ENCODE measurements at places on chromosomes 5 and 9. TPM values are rescaled to one million over a fixed set of nuclear protein-coding genes. Genes with fewer than 3 reads are reported as not detected.

DNA sequence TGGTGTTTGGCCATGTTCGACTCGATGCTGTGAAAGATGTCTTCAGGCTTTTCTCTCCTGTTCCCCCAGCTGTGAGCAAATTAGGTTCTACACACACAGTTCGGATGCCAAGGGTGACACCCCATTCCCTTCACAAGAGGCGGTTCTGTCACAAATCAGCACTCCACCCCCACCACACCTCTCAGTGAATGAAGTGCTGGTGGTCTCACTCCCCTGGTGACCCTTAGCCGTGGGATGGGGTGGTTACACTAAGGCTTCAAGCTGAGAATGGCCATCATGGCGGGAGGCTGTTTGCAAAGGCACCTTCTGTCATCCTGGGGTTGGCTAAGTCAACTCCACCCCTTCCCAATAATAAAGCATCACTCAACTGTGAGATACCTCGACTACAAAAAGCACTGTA lies 26.4 kb downstream of the AMBP start:
- no peak overlapping the region for H3K4me3 ChIP-seq
- no peaks in the 10 kb centered on the region for H3K4me1 ChIP-seq
- DNase-seq = peak; percentile 7
- H3K36me3 ChIP-seq = no peaks in the 10 kb centered on the region
- no peak overlapping the region for H3K27ac ChIP-seq
- H3K27me3 ChIP-seq = no peaks in the 10 kb centered on the region

DNA sequence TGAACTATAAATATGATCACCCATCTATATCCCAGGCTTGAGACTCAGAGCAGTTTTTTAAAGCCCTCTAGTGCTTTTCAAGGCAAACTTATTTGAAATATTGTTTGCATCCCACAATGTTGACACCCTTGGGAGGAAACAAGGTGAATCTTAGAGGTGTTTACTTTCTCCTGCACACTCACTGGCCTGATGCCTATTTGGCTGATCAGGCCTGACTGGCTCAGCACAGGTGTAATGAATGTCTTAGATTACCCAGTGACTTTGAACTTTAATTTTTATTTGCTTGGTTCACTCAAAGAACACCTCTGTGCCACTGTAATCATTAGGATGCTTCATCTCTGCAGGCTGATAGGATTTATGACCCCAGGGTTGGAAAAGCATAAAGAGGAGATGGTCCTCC lies 158.3 kb downstream of the KCTD16 start:
- no peak overlapping the region for H3K4me3 ChIP-seq
- DNase-seq = no peak

The ARHGEF37 gene
- total RNA-seq = 1.1 TPM

DNA sequence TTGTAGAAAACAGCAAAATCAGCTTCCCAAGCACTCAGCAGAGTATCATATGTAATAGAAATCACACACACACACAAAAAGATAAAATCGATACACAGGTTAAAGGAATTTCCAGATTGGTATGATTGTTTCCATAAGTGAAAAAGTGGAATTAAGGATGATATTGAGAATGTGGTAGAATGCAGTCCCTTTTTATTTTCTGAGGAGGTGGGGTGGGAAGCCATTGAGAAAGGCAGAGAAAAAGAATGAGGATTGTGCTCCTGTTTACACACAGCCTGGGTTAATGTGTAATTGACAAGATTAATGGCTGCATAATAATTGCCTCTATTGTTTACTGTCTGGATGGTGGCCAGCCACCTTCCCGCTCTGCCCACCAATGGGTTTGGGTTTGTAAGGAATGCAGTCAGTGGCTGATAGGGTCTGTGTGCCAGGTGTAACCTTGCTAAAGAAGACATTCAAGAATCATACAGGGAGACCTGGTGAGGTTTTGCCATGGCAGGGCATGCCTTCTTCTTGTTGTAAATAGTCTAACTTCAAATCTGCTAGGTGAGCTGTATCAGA lies 177.2 kb upstream of the MAP3K1 start:
- H3K4me3 ChIP-seq = no peak overlapping the region
- H3K4me1 ChIP-seq = peaks cover 2% of the 10 kb centered on the region
- H3K36me3 ChIP-seq = no peaks in the 10 kb centered on the region
- DNase-seq = no peak
- peaks cover 2% of the 10 kb centered on the region for H3K27me3 ChIP-seq
- no peak overlapping the region for H3K27ac ChIP-seq

- DNase-seq = no peak
- no peaks in the 10 kb centered on the region for H3K36me3 ChIP-seq
- H3K4me3 ChIP-seq = no peak overlapping the region
- no peaks in the 10 kb centered on the region for H3K4me1 ChIP-seq
- peaks cover 6% of the 10 kb centered on the region for H3K27me3 ChIP-seq
- H3K27ac ChIP-seq = no peak overlapping the region
Measured at GRCh38 chr9:76999261-76999660, 20.2 kb upstream of the FOXB2 start.

The SUSD3 gene
- 69.6 TPM for total RNA-seq

GRCh38 chr5:124438026-124438902 lies 308.2 kb downstream of the ZNF608 start:
- no peak for DNase-seq
- no peaks in the 10 kb centered on the region for H3K36me3 ChIP-seq
- no peak overlapping the region for H3K4me3 ChIP-seq
- no peaks in the 10 kb centered on the region for H3K4me1 ChIP-seq
- H3K27ac ChIP-seq = no peak overlapping the region

GRCh38 chr9:77811832-77812231 lies 163.7 kb upstream of the GNA14 start:
- peaks cover 41% of the 10 kb centered on the region for H3K36me3 ChIP-seq
- no peak overlapping the region for H3K4me3 ChIP-seq

GRCh38 chr9:78905986-78906755 lies 609.2 kb downstream of the PSAT1 start:
- H3K27me3 ChIP-seq = no peaks in the 10 kb centered on the region
- no peak for DNase-seq
- H3K27ac ChIP-seq = no peak overlapping the region
- H3K4me1 ChIP-seq = no peaks in the 10 kb centered on the region
- H3K4me3 ChIP-seq = no peak overlapping the region
- no peaks in the 10 kb centered on the region for H3K36me3 ChIP-seq

- no peak overlapping the region for H3K4me3 ChIP-seq
- H3K27me3 ChIP-seq = no peaks in the 10 kb centered on the region
- H3K36me3 ChIP-seq = no peaks in the 10 kb centered on the region
- DNase-seq = no peak
- no peaks in the 10 kb centered on the region for H3K4me1 ChIP-seq
Measured at GRCh38 chr9:3043369-3043768, 199.5 kb upstream of the PUM3 start.

DNA sequence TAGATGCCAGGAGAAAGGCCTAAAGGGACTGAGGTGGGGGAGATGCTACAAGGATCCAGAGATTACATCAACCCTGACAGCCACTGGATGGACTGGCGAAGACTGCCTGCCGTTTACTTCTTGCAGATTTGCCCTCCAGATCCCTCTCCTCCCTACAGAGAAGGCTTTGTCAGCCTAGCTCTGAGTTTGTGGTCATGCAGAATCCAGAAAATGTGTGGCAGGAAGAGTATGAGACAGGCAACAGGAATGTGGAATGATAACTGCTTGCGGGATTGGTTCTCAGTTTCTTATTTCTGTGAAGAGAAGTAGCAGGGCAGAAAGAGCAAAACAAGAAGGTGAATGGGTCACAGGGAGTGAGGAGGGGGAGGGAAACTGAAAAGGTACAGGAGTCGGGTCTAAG lies 129.6 kb downstream of the TLE1 start:
- no peak for DNase-seq
- no peaks in the 10 kb centered on the region for H3K36me3 ChIP-seq
- H3K4me1 ChIP-seq = no peaks in the 10 kb centered on the region
- no peaks in the 10 kb centered on the region for H3K27me3 ChIP-seq
- H3K27ac ChIP-seq = no peak overlapping the region

The VCAN gene
- total RNA-seq = 0.20 TPM

DNA sequence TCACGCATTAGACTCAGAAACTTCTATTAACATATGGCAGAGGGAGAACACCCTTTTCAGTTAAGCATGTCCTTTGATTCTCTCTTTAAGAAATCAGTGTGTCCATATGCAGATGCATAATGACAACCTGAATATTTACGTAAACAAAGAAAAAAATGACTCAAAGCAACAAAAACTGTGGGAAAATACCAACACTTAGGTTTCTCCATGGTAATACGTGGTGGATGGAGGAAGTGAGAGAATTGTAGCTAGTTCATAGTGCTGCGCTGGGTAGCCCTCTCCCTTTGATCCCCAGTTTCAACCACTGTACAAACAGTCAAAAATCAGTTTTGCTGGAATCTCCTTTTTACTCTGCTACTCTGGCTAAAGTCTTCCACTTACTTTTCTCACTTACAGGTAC lies 2.0 kb upstream of the MAP3K1 start:
- peak overlapping the region; percentile 36 for H3K27ac ChIP-seq
- peaks cover 3% of the 10 kb centered on the region for H3K27me3 ChIP-seq
- peaks cover 15% of the 10 kb centered on the region for H3K36me3 ChIP-seq
- H3K4me3 ChIP-seq = peak overlapping the region; percentile 86
- H3K4me1 ChIP-seq = peaks cover 30% of the 10 kb centered on the region

DNA sequence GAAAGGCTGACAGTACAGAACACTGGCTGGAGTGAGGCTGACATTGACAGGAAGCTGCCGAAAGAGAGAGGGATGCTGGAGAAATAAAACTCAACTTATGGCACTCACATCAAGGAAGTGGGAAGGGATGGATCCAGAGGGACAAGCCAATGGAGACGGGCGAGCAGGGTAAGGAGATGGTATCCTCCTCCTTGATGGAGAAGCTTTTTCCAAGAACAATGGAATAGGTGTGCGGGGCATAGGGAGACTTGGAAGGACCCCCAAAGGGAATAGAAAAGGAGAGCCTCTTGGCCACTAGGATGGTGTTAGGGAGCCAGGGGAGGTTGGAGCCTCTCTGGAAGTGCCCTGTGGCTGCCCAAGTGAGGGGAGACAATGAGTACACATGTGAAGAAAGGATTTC lies 58.4 kb upstream of the GRHPR start:
- H3K27me3 ChIP-seq = no peaks in the 10 kb centered on the region
- H3K36me3 ChIP-seq = peaks cover 2% of the 10 kb centered on the region
- H3K4me1 ChIP-seq = no peaks in the 10 kb centered on the region
- DNase-seq = no peak
- H3K4me3 ChIP-seq = no peak overlapping the region

- H3K4me3 ChIP-seq = peak overlapping the region; percentile 97
- peaks cover 65% of the 10 kb centered on the region for H3K4me1 ChIP-seq
- H3K27ac ChIP-seq = peak overlapping the region; percentile 95
- DNase-seq = no peak
- no peaks in the 10 kb centered on the region for H3K27me3 ChIP-seq
Measured at GRCh38 chr5:176535664-176536131, 1.5 kb downstream of the RNF44 start.

- DNase-seq = no peak
- peaks cover 6% of the 10 kb centered on the region for H3K27me3 ChIP-seq
- no peak overlapping the region for H3K27ac ChIP-seq
- H3K4me1 ChIP-seq = peaks cover 5% of the 10 kb centered on the region
- H3K4me3 ChIP-seq = no peak overlapping the region
- H3K36me3 ChIP-seq = no peaks in the 10 kb centered on the region
Measured at GRCh38 chr9:125376261-125377226, 114.9 kb downstream of the GAPVD1 start.

The CENPH gene
- total RNA-seq = 41.8 TPM

DNA sequence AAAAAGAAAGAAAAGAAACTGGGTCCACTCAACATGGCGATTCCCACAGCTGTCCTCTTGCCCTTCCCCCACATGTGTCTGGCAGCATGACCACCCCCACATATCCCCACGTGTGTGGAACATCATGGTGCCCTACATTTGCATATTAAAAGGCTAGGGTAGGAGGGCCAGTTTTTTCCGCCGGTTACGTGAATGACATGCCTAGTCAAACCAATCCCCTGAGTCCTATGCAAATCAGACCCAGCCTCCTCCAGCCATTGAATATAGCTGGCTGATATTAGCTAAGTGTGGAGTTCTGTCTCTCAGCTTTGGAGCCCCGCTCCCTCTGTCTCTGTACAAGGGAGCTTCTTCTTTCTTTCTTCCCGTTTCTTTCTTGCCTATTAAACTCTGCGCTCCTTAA lies 33.0 kb upstream of the CCDC112 start:
- DNase-seq = no peak
- no peaks in the 10 kb centered on the region for H3K36me3 ChIP-seq
- H3K27me3 ChIP-seq = peaks cover 34% of the 10 kb centered on the region
- H3K4me1 ChIP-seq = peaks cover 14% of the 10 kb centered on the region

The ARID3C gene
- 0.15 TPM for total RNA-seq

- no peaks in the 10 kb centered on the region for H3K36me3 ChIP-seq
- DNase-seq = no peak
- peaks cover 3% of the 10 kb centered on the region for H3K27me3 ChIP-seq
- H3K4me1 ChIP-seq = peaks cover 18% of the 10 kb centered on the region
- no peak overlapping the region for H3K4me3 ChIP-seq
- H3K27ac ChIP-seq = no peak overlapping the region
Measured at GRCh38 chr9:112354081-112354743, 20.8 kb upstream of the PTBP3 start.

The C9 gene
- total RNA-seq = not detected

DNA sequence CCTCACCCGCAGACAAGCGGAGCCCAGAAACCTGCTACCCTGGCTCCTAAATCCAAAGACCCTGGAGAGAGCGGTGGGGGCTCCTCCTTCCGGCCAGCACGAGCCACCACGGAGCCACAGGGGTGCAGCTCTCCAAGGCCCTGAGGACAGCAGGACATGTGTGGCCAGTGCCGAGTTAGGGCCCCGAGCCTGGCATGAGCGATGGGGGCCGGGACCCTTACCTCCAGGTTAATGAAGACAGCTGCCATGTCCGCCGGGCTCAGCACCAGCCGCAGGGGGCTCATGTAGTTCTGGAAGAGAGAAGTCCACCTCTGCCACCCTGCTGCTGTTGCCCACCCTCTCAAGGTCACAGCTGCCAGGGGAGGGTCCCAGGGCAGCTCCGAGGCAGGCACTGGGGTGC lies 68.9 kb upstream of the SARDH start:
- no peaks in the 10 kb centered on the region for H3K27me3 ChIP-seq
- no peaks in the 10 kb centered on the region for H3K36me3 ChIP-seq
- no peak for DNase-seq
- H3K4me1 ChIP-seq = no peaks in the 10 kb centered on the region
- H3K27ac ChIP-seq = no peak overlapping the region

The GPX3 gene
- total RNA-seq = not detected

DNA sequence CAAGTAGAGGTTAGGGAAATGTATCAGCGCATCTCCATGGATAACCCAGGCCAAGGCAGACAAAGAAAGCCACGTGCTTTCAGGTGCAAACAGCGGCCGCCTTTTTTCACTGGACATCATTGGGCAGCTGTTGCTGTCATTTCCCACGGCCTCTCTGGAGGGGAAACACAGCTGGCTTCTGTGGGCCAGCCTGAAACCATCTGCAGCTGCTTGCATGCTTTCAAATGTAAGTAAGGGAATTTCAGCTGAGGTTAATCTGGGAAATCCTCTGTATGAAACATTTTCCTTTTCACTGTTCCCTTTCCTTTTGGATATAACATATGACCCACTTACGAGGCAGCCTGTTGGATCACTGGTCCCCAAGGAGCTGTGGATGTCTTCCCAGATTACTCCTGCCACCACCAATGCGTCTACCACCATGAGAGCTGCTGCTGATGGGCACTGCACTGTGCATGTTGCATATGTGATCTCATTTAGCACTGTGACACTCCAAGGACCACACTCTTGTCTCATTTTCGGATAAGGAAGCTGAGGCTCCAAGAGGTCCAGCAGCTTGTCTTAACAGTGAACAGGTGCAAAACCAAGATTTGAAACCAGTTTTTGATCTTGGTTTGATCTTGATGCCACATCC lies 106.3 kb downstream of the C9orf152 start:
- no peak overlapping the region for H3K27ac ChIP-seq
- DNase-seq = no peak
- peaks cover 2% of the 10 kb centered on the region for H3K4me1 ChIP-seq
- H3K27me3 ChIP-seq = no peaks in the 10 kb centered on the region
- peaks cover 10% of the 10 kb centered on the region for H3K36me3 ChIP-seq
- H3K4me3 ChIP-seq = no peak overlapping the region

GRCh38 chr5:150134198-150134588 lies 21.5 kb downstream of the PDGFRB start:
- no peak for DNase-seq
- peaks cover 3% of the 10 kb centered on the region for H3K27me3 ChIP-seq
- no peaks in the 10 kb centered on the region for H3K36me3 ChIP-seq
- H3K4me3 ChIP-seq = no peak overlapping the region
- no peak overlapping the region for H3K27ac ChIP-seq
